Activated CD4-positive, alpha-beta T cell treated with anti-CD3 and anti-CD28 coated beads, Interleukin-2, amount 10 ng/mL, durations not matched to agents 24 days and 14 days (primary cell): ENCODE measurements at places on chromosomes 4 and X. TPM values are rescaled to one million over a fixed set of nuclear protein-coding genes. Genes with fewer than 3 reads are reported as not detected.
A peak's percentile ranks its signal among the peaks of the same experiment; 100 is the strongest.

Gene RRH
- total RNA-seq = not detected in 2 replicates

Gene LRIT3
- 0.09 TPM in 1 of 2 replicates, not detected in the other for total RNA-seq

Gene SPANXC
- not detected in 2 replicates for total RNA-seq

Gene PAGE1
- not detected in 2 replicates for total RNA-seq

Gene MAGEA2
- not detected in 2 replicates for total RNA-seq

- no peak overlapping the region for H3K4me3 ChIP-seq
- no peaks in the 10 kb centered on the region for H3K27me3 ChIP-seq
- H3K4me1 ChIP-seq = no peaks in the 10 kb centered on the region
Measured at GRCh38 chr4:157425897-157426296, 205.4 kb downstream of the GRIA2 start.

GRCh38 chr4:181566490-181566889 lies 676.7 kb upstream of the TENM3 start:
- no peaks in the 10 kb centered on the region for H3K4me1 ChIP-seq
- no peaks in the 10 kb centered on the region for H3K36me3 ChIP-seq
- H3K27ac ChIP-seq = no peak overlapping the region
- no peak overlapping the region for H3K4me3 ChIP-seq
- no peaks in the 10 kb centered on the region for H3K27me3 ChIP-seq

GRCh38 chr4:73675623-73676022 lies 55.4 kb upstream of the RASSF6 start:
- no peak overlapping the region for H3K27ac ChIP-seq
- H3K27me3 ChIP-seq = peaks cover 4% of the 10 kb centered on the region
- no peaks in the 10 kb centered on the region for H3K4me1 ChIP-seq

DNA sequence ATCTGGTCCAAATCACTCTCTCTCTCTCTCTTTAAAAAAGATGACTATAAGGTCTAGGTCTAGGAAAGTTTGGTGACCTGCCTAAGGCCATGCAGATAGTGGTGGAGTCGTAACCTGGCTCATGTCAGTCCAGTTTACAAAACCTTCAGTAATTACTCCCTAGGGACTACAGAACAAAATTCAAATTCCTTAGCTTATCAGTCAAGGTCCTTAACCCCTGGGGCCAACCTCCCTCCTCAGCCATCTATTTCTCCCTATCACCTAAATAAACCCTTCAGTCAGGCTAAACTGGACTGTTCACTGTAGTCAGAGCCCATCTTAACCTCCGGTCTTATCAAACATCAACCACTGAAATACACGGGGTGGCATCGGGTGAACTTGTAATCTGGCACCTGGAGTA lies 68.9 kb downstream of the MAP3K15 start:
- no peak for DNase-seq
- H3K36me3 ChIP-seq = no peaks in the 10 kb centered on the region
- H3K4me3 ChIP-seq = no peak overlapping the region
- H3K27ac ChIP-seq = no peak overlapping the region

GRCh38 chrX:56231537-56232090 lies 542 bp upstream of the KLF8 start:
- H3K4me1 ChIP-seq = peaks cover 28% of the 10 kb centered on the region
- DNase-seq = no peak
- no peaks in the 10 kb centered on the region for H3K27me3 ChIP-seq
- peak overlapping the region; percentile 88 for H3K4me3 ChIP-seq

DNA sequence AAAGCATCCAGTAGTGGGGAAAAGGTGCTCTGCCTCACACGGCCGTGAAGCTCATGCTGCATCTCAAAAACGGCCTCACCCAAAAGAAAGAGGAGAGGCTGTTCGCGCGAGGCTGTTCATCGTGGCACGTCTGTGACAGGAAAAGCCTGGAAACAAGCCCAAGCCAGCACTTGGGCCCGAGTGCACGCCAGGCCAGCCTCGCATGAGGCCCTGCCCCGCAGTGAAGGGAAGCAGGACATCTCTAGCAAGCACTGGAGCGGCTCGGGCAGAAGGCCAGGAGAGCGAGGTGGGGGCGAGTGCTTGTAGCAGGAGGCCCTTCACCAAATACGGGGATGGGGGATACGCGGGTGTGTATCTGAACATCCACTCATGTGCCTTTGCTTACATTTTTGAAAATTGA lies 39.9 kb upstream of the MXD4 start:
- no peak overlapping the region for H3K4me3 ChIP-seq
- H3K36me3 ChIP-seq = no peaks in the 10 kb centered on the region
- no peak for DNase-seq
- no peak overlapping the region for H3K27ac ChIP-seq
- H3K27me3 ChIP-seq = peaks cover 4% of the 10 kb centered on the region

DNA sequence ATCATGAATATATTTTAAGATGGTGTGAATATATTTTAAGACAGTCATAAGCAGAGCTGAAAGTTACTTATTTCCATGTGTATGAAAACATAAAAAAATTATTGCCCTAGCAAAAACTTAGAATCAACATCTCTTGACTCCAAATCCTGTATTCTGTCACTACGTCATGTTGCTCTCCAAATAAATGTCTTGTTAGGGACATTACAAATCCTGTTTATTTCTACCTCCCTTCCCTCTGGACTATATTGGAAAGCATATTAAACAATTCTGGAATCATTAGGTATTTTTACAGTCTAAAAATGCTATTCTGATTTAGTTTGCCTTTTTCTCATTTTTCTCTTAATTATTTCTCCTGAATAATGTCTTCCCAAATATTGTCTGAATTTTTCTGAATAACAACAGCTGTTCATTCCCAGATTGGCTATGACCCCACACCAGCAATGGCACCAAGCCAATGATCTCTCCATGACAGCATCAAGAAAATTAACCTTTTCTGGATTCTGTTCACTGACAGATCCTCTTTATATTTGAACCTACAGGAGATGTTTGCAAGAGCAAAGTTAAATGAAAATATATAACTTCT lies 523.1 kb downstream of the IQCM start:
- H3K4me3 ChIP-seq = no peak overlapping the region
- no peak overlapping the region for H3K27ac ChIP-seq
- H3K27me3 ChIP-seq = no peaks in the 10 kb centered on the region
- H3K36me3 ChIP-seq = no peaks in the 10 kb centered on the region
- no peaks in the 10 kb centered on the region for H3K4me1 ChIP-seq
- DNase-seq = no peak

DNA sequence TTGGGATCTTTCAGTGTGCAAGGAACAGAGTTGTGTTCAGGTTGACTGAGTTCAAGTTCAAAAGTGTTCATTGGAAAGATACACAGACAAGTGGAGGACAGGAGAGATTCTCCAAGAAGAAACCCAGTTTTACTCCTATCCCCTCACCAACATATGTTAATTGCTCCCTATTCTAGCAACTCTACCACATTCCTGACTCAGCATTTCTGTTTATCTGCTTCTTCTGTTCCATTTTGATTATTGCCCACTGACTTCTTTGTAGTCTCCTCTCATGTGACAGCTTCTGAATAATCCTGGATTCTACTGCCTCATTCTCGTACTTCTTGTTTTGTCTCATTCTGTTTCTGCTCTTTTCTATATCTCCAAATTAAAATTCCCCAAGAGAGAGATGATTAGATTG lies 15.8 kb upstream of the SPANXC start:
- no peaks in the 10 kb centered on the region for H3K4me1 ChIP-seq
- no peaks in the 10 kb centered on the region for H3K36me3 ChIP-seq
- no peak for DNase-seq
- no peak overlapping the region for H3K27ac ChIP-seq
- H3K27me3 ChIP-seq = no peaks in the 10 kb centered on the region

DNA sequence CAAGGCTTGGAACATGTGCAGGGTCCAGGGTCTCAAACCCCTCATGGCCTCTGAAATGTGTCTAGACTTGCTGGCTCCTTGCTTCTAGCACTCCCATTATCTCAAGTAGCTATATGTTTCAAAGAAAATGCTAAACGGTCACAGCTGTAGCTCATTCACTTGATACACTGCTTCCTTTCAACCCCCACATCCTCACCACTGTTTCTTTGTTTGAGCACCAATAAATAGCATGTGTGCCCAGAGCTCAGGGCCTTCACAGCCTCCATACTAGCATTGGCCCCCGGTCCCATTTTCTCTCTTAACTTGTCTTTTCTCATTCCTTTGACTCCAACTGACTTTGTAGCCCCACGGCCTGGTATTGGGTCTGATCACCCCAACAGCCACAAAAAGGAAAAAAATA lies 801.8 kb downstream of the STIM2 start:
- no peaks in the 10 kb centered on the region for H3K27me3 ChIP-seq
- H3K36me3 ChIP-seq = no peaks in the 10 kb centered on the region
- no peak overlapping the region for H3K4me3 ChIP-seq
- no peak for DNase-seq
- H3K4me1 ChIP-seq = no peaks in the 10 kb centered on the region

DNA sequence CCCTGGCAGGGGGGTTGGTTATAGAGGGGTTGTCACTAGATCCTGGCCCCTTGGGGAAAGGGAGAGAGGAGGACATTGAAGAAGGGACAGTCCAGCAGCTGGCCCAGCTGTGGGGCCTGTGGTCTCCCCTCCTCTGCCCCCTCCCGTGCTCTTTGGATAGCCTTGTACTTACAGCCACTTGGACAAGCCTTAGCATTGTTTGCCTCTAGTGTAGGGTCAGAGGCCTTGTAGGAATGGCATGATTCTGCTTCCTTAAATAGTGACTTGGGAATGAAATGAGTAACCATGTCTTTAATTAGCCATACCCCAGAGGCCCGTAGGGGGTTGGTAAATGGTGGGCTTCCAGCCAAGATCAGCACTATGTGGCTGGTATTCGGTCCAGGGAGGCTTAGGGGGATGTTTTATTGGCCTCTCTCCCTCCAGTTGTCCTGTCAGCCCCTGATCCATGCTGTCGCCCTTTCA lies 230.6 kb downstream of the PTTG2 start:
- H3K27ac ChIP-seq = no peak overlapping the region
- H3K4me3 ChIP-seq = no peak overlapping the region
- H3K27me3 ChIP-seq = peaks cover 34% of the 10 kb centered on the region
- H3K36me3 ChIP-seq = no peaks in the 10 kb centered on the region
- H3K4me1 ChIP-seq = peaks cover 1% of the 10 kb centered on the region

DNA sequence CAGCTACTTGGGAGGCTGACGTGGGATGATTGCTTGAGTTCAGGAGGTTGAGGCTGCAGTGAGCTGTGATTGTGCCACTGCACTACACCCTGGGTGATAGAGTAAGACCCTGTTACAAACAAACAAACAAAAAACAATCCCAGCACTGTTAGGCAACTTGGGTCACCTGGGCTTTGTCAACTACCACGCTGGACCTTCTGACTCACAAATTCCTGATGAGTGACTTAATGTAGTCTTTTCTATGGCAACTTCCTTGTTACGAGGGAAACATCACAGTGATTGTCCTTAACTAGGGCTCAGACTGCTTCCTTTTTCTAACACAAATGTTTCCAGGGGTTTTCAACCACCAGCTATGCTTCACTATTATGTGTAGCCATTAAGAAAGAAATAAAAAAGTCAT lies 128.8 kb upstream of the GPC4 start:
- H3K4me3 ChIP-seq = no peak overlapping the region
- no peak overlapping the region for H3K27ac ChIP-seq
- no peaks in the 10 kb centered on the region for H3K4me1 ChIP-seq
- H3K36me3 ChIP-seq = no peaks in the 10 kb centered on the region

- H3K27me3 ChIP-seq = no peaks in the 10 kb centered on the region
- H3K4me3 ChIP-seq = no peak overlapping the region
- H3K4me1 ChIP-seq = no peaks in the 10 kb centered on the region
Measured at GRCh38 chr4:134708026-134708425, 506.4 kb upstream of the PABPC4L start.

DNA sequence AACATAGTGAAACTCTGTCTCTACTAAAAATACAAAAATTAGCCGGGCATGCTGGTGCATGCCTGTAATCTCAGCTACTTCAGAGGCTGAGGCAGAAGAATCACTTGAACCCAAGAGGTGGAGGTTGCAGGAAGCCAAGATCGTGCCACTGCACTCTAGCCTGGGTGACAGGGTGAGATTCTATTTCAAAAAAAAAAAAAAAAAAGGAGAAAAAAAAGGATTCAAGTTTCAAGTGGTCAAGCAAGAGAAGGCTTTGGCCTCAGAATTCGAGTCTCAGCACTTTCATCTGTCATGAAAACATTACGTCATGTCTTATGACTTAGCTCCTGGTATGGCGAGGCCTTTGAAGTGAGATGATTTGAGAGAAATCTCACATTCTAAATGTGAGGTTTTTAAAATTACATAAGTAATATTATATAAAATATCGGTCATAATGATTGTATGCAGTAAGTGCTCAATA lies 21.2 kb upstream of the DHRSX start:
- no peak for DNase-seq
- no peaks in the 10 kb centered on the region for H3K36me3 ChIP-seq
- H3K4me1 ChIP-seq = peaks cover 2% of the 10 kb centered on the region
